Fibroblast of skin of left quadriceps (primary cell): ENCODE measurements at places on chromosomes 6 and 20.
A peak's percentile ranks its signal among the peaks of the same experiment; 100 is the strongest.

GRCh38 chr6:106473812-106474211 lies 113.3 kb downstream of the CRYBG1 start:
- peak; percentile 32 for DNase-seq

DNA sequence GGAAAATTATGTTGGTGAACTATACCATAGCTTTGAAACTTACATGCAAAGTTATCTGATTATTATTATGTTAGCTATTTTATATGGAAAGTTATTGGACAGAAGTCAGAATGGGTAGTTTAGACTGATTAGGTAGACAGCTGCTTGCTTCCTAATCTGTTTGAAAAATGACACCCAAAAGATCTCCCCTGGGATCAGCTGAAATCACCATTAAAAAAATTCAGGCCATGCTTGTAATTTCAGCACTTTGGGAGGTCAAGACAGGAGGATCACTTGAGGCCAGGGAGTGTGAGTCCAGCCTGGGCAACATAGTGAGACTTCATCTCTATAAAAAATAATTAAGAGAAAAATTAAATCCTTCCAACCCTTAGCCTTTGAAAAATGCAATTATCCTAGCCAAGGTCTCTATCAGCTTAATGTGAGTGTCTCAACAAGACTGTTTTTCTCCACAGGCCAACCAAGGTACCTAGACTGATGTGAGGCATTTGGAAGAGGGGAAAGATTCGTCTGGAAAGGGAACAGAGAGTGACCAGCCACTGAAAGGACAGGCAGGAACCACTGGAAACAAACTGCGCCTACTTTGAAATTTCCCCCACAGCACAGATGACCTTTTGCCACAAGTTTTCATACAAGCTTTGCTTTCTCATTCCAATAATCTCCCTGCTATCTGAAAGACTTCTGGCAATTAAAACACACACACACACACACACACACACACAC lies 232.3 kb downstream of the GMPR start:
- no peak for DNase-seq

GRCh38 chr20:10524643-10525042 lies 89.5 kb downstream of the SLX4IP start:
- no peak for DNase-seq

DNA sequence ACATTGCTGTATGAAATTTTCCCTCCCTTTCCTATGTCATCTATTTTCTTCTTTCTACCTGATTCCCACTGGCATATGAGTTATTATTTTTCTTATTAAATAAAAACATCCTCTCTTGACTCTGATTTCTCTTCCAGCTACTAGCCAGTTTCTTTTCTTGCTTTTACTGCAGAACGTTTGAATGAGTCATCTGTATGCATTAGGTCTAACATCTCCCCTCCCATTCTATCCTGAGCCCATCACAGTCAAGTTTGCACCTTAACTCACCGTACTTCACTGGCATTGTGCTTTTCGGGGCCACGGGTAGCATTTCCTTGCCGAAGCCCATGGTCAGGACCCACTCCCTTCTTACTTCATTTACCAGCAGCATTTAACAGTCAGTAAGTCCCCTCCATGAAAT lies 65.7 kb downstream of the CARMIL1 start:
- no peak for DNase-seq

DNA sequence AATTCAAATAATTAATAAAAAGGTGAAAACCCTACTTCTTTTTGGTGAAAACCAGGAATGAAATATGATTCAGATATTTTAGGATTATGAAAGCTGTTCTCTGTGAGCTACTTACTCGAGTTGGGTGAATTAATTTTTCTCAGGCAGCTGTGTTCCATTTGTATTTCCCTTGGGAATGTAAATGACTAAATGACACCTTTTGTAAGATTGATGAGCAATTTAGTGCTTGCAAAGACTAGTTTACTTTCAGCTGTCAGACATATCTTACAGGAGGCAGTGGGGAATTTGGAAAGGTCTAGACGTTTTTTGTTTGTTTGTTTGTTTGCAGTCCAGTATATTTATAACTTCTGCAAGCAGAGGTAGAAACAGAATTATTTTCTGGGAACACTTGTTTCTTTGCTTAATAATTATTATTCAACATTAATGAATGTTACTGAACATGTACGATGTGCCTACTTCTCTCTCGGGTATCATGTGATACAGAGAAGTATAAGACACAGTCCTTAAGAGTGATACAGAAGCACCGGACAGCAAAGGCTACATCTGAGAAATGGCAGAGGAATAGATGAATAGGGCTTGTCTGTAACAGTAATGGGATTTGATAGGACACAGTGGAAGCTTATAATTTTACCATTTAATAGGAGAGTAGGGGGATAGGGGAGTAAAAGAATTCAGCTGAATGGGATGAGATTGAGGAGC lies 91.3 kb downstream of the AKAP7 start:
- DNase-seq = no peak

- no peak for DNase-seq
Observed at GRCh38 chr6:5828296-5828695, 178.4 kb downstream of the NRN1 start.

DNA sequence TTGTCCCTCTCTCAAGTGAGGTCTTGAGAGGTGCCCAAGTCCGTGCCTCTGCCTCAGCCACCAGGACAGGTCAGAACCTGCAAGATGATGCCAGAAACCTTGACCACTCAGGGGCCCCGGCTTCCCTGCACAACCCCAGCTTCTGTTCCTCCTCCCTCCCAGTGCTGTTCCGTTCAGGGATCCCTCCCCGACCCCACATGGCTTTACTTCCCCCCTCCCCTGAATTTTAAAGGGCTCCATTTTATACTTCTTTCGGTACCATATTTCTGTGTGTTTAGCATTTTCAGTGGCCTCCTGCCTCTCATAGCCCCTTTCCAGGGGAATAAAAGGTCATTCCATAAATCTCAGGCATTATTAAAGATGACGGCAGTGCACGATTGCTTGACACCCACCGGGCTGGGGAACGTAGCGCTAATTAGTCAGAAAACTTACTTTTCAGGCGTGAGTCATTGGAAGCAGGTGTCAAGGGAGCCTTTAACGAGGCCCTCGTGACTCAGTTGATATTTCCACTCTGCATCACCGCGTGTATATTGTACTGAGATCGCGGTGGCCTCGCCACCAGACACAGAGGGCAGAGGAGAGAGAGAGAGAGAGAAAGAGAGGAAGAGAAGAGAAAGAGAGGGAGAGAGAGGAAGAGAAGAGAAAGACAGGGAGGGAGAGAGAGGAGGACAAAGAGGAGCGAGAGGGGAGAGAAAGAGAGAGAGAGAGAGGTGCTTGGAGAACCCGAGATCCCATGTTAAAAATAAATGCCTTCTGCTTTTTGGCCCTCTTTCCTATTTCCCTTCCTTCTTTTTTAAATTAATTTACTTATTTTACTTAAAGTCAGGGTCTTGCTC lies 21.3 kb downstream of the KCNG1 start:
- no peak for DNase-seq

DNA sequence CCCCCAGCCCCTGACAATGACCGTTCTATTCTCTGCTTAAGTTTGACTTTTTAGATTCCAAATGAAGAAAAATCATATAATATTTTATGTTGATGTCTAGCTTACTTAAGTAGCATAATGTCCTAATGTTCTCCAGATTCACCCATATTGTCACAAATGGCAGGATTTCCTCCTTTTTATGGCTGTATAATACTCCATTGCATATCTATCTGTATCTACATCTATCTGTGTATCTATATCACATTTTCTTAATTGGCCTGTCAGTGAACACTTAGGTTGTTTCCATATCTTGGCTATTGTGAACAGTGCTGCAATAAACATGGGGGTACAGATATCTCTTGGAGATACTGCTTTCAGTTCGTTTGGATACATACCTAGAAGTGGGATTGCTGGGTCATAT lies 7.0 kb upstream of the LRP11 start:
- no peak for DNase-seq

- no peak for DNase-seq
Observed at GRCh38 chr20:56637576-56637975, 8.5 kb downstream of the TFAP2C start.
